ENCODE measurements at places on chromosomes 1 and 21.

- DNase-seq = no peak
Measured at GRCh38 chr1:150429805-150430204, 57.4 kb upstream of the TARS2 start.

- DNase-seq = no peak
Measured at GRCh38 chr1:237416924-237417655, 375.1 kb downstream of the RYR2 start.

GRCh38 chr1:1153874-1154273 is 19.8 kb upstream of the TTLL10 start:
- no peak for DNase-seq

DNA sequence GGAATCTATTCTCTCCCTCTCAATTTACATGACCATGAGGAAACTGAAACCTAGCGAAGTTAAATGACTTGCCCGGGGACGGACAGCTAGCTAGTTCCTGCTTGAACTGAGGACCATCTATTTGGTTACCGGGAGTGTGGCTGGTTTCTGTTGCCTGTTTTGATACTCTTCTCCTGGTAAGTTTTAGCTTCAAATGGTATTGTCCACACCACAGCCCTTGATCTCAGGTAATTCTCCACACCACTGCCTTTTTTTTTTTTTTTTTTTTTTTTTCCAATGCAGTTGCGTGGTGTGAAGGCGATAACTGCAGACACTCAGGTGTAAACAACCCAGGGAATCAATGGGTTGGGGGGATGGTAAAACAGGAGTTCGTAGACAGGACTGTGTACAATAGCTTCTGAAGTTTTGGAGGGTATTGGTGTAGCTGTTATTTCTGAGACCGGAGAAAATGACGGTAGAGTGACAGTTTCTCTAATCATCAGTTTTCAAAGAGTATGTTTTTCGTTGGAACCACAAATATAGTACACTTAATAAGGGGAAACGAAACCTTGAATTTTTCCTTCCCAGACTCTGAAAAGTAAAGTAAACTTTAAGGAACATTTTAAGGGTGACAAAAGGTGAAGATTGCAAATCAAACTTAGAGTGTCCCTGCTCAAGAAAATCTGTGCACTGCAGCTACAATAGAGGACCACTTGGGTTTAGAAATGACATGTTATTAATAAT is 125.3 kb upstream of the CACYBP start:
- DNase-seq = no peak

Measured in stimulated activated CD8-positive, alpha-beta memory T cell treated with anti-CD3 and anti-CD28 coated beads, Interleukin-7, amount 100 ng/mL, for 1 hour (primary cell).